ENCODE measurements at places on chromosomes 2 and 18.

- no peak overlapping the region for H3K27ac ChIP-seq
- H3K4me1 ChIP-seq: peaks cover 23% of the 10 kb centered on the region
- H3K4me3 ChIP-seq: no peak overlapping the region
- no peak for DNase-seq
- no peaks in the 10 kb centered on the region for H3K27me3 ChIP-seq
These were observed 83.9 kb upstream of the PGAP1 start for GRCh38 chr2:197010200-197011020.

DNA sequence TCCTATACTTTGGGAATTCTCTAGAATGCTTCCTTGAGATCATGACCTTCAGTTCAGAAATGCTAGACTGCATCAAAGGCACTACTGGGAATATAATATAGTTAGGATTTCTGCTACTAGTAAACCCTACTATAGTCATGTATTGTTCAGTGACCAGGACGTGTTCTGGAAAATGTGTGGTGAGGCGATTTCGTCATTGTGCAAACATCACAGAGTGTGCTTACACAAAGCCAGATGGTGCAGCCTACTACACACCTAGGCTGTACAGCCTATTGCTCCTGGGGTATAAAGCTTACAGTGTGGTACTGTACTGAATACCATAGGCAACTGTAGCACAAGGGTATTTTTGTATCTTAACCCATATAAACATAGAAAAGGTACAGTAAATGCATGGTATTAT lies 13.0 kb downstream of the CXCR4 start:
- no peak overlapping the region for H3K27ac ChIP-seq
- no peak overlapping the region for H3K4me3 ChIP-seq
- no peaks in the 10 kb centered on the region for H3K36me3 ChIP-seq
- DNase-seq: no peak
- no peaks in the 10 kb centered on the region for H3K27me3 ChIP-seq

DNA sequence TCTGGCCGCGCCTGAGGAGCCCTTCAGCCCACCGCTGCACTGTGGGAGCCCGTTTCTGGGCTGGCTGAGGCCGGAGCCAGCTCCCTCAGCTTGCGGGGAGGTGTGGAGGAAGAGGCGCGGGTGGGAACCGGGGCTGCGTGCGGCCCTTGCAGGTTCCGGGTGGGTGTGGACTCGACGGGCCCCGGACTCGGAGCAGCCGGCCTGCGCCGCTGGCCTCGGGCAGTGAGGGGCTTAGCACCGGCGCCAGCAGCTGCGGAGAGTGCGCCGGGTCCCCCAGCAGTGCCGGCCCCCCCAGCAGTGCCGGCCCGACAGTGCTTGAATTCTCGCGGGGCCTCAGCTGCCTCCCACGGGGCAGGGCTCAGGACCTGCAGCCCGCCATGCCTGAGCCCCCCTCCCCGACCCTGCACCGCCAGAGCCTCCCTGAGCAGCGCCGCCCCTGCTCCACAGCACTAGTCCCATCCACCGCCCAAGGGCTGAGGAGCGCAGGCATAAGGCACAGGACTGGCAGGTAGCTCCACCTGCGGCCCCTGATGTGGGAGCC lies 534.2 kb downstream of the ZNF804A start:
- no peaks in the 10 kb centered on the region for H3K36me3 ChIP-seq
- H3K4me1 ChIP-seq: no peaks in the 10 kb centered on the region
- no peak overlapping the region for H3K27ac ChIP-seq
- H3K4me3 ChIP-seq: no peak overlapping the region
- peak; percentile 2 for DNase-seq

DNA sequence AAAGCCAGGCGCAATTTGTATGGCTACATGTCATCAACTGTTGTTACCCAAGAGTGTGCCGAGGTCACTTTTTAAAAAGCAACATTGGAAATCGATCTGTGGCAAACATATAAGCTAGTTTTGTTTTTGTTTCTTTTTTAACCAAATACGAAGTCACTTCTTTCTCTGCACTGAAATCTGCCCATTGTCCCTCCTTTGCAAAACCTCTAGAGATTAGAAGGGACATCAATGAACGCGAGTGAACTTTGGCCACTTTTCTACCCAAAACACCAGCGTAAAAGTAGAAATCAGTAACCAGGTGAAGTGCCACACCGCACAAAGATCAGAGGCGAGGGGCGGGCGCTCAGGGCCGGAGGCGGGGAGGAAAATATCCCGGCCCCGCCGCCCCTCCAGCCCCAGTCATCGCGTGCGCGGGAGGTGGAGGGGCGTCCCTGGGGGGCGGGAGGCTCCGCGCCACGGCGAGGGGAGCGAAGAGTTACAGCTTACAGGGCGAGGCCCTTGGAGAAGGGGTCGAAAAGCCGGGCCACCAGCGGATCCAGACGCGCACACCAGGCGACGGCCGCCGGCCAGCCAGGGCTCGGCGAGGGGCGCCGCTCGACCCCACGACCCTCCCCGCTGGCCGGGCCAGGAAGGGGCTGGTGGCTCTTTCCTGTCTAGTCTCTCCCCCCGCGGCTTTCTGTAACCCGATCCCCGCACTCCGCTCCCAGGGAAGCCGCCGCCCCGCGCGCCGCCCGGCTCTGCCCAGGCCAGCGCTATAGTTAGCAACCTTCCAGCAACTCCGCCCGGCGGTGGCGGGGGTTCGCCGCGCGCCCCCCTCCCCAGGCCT lies 993 bp downstream of the RBMS1 start:
- H3K4me1 ChIP-seq: peaks cover 33% of the 10 kb centered on the region
- DNase-seq: peak; percentile 93
- peak overlapping the region; percentile 74 for H3K4me3 ChIP-seq
- no peaks in the 10 kb centered on the region for H3K36me3 ChIP-seq

DNA sequence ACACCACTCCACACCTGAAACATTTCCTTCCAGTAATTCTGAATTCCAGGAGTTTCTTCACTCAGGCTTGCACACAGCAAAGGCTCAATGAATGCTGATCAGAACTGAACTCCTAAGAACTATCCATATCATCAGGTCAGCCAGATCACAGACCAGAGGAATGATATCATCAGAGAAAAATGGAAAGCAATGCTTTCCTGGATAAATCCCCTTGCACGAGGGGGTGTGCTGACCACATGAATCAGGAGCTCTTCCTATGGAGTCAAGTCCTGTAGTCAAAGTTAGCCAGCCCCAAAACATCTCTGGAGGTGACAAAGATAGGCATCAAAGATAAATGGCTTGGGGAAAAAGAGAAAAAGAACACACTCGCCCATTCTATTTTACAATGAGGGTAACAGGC lies 83.8 kb upstream of the ACVR2A start:
- DNase-seq: no peak
- H3K27me3 ChIP-seq: no peaks in the 10 kb centered on the region
- no peak overlapping the region for H3K4me3 ChIP-seq
- H3K4me1 ChIP-seq: peaks cover 8% of the 10 kb centered on the region
- H3K36me3 ChIP-seq: peaks cover 3% of the 10 kb centered on the region

- no peak for DNase-seq
- H3K27ac ChIP-seq: no peak overlapping the region
- no peaks in the 10 kb centered on the region for H3K4me1 ChIP-seq
- H3K36me3 ChIP-seq: no peaks in the 10 kb centered on the region
- H3K4me3 ChIP-seq: no peak overlapping the region
These were observed 66.1 kb downstream of the PTPRM start for GRCh38 chr18:7633171-7633570.

DNA sequence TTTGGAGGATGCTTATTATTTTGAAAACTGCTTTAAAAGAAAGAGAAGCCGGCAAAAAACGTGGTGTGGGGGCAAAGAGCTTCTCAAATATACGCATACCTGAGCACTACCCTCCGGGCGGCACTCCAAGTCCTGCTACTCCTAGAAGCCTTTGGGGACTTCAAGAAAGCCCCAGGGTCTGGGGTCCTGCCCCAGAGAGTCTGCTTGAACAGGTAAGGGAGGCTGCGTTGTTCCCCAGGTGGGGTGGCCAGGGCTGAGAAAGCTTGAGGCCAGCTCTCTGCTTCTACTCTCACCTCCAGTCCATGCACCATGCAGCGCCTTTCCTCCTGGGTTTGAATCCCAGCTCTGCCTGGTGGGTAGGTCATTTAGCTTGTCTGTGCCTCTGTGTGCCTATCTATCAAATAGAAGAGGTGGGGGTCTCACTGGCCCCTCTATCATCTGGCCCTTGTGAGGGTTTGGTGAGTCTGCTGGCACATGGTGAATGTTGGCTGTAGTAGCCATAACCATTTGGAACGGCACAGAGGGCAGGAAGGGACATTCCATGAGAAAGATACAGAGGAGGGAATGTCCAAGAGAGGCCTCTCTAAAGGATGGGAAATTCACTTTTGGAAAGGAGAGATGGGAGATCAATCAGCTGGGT lies 19.5 kb downstream of the MALL start:
- H3K36me3 ChIP-seq: no peaks in the 10 kb centered on the region
- no peaks in the 10 kb centered on the region for H3K27me3 ChIP-seq
- H3K27ac ChIP-seq: no peak overlapping the region
- no peak for DNase-seq
- H3K4me3 ChIP-seq: no peak overlapping the region

DNA sequence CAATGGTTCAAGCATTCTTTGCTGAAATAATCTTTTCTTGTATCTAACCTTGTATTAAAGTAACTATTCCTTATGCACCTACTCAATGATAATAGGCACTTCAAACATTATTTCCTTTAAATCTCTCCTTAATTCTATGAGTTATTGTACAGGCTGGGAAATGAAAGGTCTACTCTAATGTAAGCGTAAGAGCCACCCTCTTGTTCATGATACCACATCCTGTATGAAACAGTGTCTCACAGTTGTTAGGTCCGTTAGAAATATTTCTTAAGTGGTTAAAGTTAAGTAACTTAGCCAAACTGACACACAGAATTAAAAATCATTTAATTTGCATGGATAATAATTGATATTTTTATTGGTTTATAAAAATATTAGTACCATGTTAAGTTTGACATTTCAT lies 162.5 kb upstream of the RPRM start:
- no peak for DNase-seq
- no peaks in the 10 kb centered on the region for H3K36me3 ChIP-seq
- H3K4me1 ChIP-seq: no peaks in the 10 kb centered on the region
- H3K4me3 ChIP-seq: no peak overlapping the region

GRCh38 chr2:119102964-119103363 lies 55.6 kb downstream of the C1QL2 start:
- H3K36me3 ChIP-seq: no peaks in the 10 kb centered on the region
- H3K27ac ChIP-seq: no peak overlapping the region
- no peak for DNase-seq

GRCh38 chr2:188042412-188042811 lies 249.3 kb upstream of the GULP1 start:
- no peak for DNase-seq
- no peaks in the 10 kb centered on the region for H3K27me3 ChIP-seq
- H3K4me1 ChIP-seq: peaks cover 4% of the 10 kb centered on the region
- no peak overlapping the region for H3K27ac ChIP-seq
- no peak overlapping the region for H3K4me3 ChIP-seq

DNA sequence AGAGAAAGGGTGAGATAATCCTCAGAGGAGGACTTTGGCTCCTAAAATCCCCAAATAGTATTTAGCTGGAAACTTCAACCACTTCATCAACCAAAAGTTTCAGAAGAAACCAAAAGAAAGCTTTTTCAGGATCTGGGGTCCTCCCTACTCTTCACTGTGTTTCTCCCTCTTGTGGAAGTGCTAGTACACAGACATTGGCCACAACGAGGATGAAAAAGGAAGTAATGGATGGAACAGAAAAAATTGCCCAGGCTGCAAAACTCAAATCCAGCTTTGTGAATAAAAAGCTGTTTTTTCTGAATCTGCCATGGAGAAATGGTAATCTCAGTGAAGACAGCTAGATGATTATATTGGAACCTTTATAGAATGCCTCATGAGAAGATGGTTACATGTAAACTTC lies 4.0 kb downstream of the PID1 start:
- peaks cover 17% of the 10 kb centered on the region for H3K27me3 ChIP-seq
- no peak overlapping the region for H3K27ac ChIP-seq
- H3K4me1 ChIP-seq: peaks cover 9% of the 10 kb centered on the region
- no peak overlapping the region for H3K4me3 ChIP-seq
- no peaks in the 10 kb centered on the region for H3K36me3 ChIP-seq

DNA sequence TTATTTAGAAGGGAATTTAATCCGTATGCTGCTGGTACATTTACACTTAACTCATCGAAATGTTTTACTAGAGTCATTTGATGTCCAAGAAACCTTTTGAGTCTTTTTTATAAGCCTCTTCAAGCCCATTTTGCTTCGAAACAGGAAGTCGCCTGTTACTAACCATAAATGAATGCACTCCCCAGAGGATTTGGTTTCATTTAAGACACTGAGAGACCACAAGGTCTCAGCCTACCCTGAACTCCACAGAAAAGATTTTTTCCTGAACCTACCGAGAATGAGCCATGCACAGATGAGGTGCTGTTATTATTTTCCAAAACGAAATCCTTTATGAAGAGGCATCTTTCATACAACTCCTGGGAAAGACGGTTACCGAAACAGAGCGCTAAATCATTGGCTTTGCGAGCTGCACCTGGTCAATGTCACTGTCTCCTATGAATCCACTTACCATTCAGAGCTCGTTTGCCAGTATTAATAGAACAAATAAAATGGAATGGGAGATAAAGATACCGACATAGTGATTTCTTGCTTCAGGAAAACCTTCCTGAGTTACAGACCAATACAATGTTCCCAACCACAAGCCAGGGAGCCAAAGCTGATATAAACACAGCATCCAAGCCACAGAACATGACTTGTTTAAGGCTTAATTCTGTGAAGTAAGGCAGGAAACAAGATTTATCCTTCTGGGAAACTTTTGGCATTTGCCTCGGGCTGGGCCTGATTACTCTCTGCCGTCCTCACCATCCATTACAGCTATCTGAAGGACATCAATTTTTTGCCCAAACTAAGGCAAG lies 382.1 kb downstream of the OSR1 start:
- DNase-seq: no peak
- H3K4me1 ChIP-seq: no peaks in the 10 kb centered on the region
- H3K27me3 ChIP-seq: no peaks in the 10 kb centered on the region
- no peak overlapping the region for H3K27ac ChIP-seq
- no peaks in the 10 kb centered on the region for H3K36me3 ChIP-seq

DNA sequence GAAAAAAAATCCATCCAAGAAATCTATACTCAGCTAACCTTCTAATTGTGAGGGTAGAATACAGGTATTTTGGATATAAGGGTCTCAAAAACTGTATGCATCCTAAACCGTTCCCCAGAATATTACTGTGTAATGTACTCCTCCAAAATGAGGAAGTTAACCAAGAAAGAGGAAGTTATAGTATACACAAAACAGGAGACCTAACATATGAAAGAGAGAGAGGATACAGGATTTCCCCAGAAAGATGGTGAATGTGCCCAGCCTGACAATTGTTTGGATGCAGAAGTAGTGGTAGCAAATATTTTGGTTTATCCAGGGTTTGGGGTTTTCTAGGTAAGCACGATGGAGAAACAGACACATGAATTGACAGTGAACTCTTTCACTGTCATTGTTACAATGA lies 50.6 kb downstream of the GALNT3 start:
- no peaks in the 10 kb centered on the region for H3K4me1 ChIP-seq
- no peaks in the 10 kb centered on the region for H3K36me3 ChIP-seq
- H3K27me3 ChIP-seq: no peaks in the 10 kb centered on the region
- DNase-seq: no peak
- no peak overlapping the region for H3K4me3 ChIP-seq
- H3K27ac ChIP-seq: no peak overlapping the region
